GM12891 (cell line): ENCODE measurements at places on chromosomes 6 and 20.

DNA sequence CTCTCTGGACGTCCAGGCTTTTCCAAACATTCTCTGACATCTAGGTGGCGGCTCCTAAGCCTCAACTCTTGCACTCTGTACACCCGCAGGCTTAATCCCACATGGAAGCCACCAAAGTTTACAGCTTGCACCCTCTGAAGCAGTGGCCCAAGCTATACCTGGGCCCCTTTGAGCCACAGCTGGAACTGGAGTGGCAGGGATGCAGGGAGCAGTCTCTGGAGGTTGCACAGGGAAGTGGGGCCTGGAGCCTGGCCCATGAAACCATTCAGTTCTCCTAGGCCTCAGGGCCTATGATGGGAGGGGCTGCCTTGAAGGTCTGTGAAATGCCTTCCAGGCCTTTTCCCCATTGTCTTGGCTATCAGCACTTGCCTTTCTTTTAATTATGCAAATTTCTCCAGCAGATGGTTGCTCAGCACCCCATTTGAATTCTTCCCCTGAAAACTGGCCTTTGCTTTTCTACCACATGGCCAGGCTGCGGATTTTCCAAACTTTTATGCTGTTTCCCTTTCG is 64.9 kb downstream of the IRF4 start:
- DNase-seq: no peak

- no peak for DNase-seq
Measured at GRCh38 chr20:59033616-59034165, 1.6 kb upstream of the ATP5F1E start.

DNA sequence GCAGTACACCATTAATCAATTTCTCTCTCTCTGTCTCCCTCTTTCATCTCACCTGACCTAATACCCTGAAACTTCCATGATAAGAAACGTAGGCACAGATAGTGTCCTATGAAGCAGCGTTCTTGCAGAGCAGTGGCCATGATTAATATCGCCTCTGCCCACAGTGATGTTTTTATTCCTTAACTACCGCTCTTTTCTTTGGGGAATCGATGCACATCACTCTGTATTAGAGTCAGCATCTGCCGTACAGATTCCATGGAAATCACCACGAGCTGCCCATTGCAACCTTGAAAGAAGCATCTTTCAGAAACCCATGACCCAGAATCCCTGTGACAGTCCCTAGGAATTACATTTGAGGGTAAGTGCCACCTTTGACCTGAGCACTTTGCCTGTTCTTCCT is 152.0 kb upstream of the ECI2 start:
- DNase-seq: no peak

DNA sequence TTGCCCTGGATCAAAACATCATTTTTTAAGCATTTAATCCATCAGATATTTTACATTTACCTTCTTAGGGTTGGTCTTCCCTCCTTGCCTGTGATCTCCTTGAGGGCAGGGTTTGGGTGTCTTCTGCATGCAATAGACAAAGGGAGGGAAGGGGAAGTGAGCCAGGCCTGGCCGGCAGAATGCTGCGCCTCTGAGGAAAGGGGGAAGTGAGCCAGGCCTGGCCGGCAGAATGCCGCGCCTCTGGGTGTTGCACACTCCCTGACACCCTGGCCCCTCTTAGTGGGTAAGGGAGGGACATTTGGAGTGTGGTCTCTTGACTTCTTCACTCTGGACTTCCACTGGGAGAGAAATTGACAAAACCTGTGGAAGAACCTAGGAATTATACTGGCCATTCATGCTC is 12.4 kb downstream of the PSMF1 start:
- DNase-seq: no peak

DNA sequence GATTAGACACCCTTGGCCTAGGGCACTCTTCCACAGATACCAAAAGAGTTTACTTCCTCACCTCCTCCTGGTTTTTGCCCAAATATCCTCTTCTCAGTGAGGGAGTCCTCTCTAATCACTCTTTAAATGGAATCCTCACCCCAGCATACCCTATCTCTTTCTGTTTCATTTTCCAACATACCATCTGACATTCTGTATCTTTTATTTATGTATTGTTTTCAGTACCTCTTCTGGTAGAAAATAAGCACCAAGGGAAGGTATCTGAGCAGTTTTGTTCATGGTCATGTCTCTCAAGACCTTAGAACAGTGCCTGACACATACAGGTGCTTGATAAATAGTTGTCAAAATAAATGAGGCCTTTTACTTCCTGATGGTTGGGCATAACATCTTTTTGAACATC is 55.1 kb downstream of the KIAA0408 start:
- no peak for DNase-seq
